Thoracic aorta (tissue), 2 donors: ENCODE measurements at places on chromosomes 13 and 19.

DNA sequence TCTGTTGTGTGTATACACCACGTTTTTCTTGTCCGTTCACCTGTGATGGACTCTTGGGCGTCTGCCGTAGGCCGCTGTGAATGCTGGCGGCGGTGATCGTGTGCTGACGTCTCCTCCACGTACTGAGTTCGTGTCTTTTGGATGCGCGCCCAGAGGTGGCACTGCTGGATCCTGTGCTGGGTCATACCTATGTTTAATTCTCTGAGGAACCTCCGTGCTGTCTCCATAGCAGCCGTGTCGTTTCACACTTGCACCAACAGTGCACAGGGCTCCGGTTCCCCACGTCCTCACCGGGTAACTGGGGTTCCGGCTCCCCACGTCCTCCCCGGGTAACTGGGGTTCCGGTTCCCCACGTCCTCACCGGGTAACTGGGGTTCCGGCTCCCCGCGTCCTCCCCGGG, 56.2 kb downstream of the ATP11A start:
- no peak for DNase-seq

DNA sequence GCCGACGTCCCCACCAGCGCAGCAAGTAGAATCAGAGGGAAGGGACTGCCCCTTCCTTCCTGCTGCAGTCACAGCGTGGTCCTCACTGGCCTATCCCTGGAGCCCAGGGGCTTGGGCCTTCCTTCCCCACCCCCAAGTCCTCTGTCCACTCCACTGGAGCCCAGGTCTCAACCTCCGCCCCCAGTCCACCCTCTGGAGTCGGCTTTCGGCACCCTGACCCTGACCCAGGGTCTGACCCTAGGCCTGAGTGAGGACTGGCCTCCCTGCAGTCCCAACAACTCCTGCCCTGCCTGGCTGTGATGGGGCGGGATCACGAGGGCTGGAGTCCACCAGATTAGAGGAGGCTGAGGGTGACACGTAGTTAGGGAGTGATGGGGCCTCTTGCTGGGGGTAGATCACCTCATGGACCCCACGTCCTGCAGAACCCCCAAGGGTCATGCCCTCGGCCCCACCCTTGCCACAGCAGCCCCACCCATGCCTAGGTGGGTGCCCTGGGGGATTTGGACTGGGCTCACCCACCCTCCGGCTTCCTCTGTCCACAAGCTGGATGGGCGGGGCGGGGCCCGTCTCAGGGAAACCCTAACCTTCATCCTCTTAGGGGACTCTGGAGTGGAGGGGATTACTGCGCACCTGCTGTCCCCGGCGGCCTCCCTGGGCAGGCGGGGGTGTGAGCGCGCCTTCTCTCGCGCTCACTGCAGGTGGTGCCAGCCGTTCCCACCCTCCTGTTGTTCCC, 3.8 kb downstream of the RAX2 start:
- DNase-seq: no peak

DNA sequence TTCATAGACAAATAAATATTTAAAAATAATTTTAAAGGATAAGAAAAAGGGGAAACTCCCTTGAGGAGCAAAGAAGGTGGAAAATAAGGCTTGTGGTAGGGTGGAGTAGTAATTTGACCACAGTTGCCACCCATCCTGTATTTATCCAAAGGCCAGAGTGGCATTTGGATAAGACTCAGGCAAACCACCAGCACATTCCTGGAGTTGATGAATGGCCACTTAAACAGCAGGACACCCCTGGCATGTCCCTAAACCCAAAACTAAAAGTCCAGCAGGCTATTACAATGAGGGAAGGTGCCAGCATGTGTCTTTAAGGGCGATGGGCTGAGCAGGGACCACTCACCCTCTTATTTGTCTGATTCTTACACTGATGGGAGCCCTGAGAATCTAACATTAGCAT, 9.8 kb upstream of the FRY start:
- no peak for DNase-seq

- DNase-seq: no peak
Observed at GRCh38 chr19:33503433-33504057, 18.0 kb downstream of the PEPD start.

DNA sequence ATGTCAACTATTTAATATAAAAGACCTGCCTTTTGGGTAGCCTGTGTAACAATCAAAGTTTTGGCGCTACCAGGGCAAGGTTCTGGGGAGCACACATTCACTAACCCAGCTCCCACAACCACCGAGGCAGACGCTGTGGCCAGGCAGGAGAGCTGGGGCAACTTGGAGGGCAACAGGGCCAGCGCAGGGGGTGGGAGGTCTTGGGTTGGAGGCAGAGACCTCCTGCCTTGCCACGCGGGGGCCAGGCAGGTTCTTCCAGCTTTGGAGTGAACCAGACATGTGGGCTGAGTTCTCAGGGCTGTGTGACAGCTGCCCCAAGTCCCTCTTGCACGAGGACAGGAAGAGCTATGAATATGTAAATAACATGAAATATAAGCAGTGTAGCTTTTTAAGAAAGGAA, 30.3 kb upstream of the MCF2L start:
- no peak for DNase-seq

DNA sequence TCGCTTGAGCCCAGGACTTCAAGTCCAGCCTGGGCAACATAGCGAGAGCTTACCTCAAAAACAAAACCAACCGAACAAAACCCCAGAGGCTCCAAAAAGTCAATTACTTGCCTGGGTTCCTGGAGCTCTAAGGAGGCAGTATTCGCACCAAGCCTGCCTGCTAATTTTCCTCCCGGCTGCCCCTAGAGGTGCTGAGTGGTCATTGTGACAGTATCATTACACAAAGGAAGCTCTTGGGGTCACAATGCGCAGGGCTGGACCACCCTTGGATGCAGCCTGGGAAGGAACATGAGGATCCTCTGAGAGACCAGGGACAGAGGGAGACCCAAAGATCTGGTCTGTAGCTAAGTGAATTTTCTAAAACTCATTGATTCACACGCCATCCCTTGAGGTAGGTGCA, 8.5 kb upstream of the PEX11G start:
- DNase-seq: no peak

DNA sequence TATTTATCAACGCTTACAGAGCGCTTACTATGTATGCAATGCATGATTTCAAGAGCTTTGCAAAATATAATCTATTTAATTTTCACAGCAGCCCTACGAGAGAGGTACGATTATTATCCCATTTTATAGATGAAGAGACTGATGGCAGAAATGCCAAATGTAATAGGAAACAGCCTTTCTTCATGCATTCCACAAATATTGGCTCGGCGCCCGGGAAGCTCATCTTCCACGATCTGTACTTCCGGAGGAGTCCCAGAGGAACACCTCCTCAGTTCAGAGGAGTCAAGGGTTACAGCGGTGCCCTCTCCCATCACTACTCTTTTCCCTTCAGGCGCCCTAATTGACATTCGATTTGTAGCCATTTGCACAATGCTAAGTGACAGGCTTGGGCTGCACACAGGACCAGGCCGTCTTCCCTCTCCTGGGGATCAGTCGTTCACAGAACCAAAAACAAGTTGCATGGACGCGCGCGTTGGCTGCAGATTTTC, 1.1 kb upstream of the ARHGAP35 start:
- no peak for DNase-seq

GRCh38 chr13:88978607-88979006, 1307.4 kb downstream of the SLITRK5 start:
- DNase-seq: no peak

DNA sequence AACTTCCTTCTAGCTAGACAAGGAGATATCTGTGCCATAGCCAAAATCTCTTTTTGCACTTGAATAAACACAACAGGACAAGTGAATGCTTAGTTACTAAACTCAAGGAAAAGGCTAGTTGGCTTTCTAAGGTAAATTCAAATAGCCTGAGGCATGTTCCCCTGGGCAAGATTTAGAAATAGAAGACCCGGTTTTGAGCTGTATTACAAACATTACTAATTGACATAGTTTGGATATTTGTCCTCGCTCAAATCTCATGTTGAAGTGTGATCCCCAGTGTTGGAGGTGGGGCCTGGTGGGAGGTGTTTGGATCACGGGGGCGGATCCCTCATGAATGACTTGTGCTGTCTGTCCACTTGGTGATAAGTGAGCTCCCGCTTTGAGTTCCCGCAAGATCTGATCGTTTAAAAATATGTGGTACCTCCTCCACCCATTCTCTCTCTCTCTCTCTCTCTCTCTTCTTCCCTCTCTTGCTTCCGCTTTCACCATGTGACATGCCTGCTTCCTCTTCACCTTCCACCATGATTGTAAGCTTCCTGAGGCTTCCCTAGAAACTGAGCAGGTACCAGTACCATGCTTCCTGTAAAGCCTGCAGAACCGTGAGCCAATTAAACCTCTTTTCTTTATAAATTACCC, 3.9 kb upstream of the KBTBD6 start:
- no peak for DNase-seq

- DNase-seq: no peak
Observed at GRCh38 chr13:21077076-21077787, 15.8 kb upstream of the LATS2 start.

DNA sequence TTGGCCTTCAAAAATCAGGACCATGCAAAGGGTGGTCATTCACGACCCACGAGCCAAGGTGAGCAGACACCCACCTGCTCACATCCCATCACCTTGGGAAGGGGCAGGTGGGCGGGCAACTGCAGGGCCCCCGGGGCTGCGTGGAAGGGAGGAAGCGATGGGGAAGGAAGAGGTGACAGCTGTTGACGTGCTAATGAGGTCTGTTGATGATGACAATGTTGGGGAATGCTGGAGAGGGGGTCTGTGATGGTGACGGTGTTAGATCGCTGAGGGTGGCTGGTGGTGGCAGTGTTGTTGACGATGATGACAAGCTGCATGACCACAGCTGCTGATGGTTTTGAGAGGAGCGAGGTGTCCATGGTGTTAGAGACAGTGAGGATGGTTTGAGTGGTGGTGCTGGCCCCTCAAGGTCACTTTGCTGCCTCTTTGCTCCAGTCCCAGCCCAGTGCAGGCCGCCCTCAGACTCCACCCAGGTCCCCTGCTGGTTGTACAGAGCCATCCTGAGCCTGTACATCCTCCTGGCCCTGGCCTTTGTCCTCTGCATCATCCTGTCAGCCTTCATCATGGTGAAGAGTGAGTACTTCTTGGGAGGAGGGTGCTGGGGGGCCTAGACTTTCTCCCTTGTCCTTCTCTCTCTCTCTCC, 900 bp downstream of the MCEMP1 start:
- DNase-seq: no peak

GRCh38 chr19:29837448-29837981, 25.7 kb downstream of the CCNE1 start:
- no peak for DNase-seq

GRCh38 chr19:2529473-2529918, 53.6 kb downstream of the GADD45B start:
- no peak for DNase-seq

DNA sequence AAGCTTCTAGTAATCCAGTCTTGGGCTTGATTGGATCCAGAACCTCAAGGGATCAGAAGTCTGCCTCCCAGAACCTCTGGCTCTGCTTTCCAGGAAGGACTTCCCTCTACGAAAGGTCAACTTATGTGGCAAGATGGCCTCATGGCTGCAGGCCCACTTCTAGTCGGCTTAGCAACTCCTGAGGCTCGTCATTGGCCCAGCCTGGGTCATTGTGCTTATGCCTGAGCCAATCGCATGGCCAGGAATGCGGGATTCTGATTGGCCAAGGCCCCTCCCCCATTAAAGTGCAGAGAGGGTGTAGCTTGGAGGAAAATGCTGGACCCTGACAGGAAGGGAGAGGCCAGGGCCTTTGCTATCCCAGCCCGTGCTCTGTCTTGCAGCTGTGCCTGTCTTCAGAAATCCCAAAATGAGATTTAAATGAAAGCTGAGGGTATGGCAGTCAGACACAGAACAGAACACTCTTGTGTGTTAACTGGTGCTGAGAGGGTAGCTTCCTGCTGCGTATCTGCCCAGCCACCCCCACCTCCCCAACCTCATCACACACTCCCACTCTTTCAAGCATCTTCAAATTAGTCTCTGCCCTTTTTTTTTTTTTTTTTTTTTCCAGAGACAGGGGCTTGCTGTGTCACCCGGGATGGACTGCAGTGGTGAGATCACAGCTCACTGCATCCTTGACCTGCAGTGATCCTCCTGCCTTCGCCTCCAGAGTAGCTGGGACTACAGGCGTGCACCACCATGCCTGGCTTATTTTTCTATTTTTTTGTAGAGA, 5.5 kb upstream of the CCNE1 start:
- DNase-seq: no peak

GRCh38 chr19:1067341-1067957, 482 bp downstream of the ARHGAP45 start:
- no peak for DNase-seq

DNA sequence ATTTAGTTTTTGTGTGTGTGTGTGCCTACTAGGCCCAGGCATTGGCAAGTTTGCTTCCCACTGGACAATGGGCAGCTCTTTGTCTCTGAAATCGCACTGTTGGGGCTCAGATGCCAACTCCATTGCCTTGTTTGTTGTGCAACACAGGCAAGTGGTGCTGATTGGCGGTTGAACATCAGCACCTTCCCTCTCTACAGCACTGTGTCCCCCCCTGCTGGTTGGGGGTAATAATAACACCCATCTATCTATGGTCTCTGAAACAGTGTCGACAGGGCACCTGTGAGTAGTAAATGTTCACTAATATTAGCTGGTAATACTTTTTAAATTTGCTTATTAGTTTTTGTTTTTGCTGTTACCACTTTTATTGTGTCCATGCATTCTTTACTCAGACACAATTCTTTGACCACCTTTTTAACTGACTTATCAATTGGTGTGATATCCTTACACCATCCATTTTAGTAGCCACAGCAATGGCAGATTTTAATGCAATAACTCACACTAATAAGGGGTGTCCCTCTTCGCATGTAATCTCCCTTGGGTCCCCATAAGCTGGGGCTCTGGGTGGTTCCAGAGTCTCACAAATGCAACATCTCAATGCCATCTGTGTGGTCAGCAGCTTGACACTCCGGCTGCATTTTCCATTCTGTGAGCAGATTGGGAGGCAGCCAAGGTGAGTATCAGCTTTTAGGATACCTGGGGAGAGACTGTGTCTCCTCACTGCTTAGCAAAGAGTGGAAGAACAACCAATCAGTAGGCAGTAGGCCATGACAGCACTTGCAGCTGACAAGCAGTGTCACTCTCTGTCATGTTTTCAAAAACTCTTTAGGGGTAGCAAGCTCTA, 47.7 kb upstream of the UQCRFS1 start:
- DNase-seq: no peak

DNA sequence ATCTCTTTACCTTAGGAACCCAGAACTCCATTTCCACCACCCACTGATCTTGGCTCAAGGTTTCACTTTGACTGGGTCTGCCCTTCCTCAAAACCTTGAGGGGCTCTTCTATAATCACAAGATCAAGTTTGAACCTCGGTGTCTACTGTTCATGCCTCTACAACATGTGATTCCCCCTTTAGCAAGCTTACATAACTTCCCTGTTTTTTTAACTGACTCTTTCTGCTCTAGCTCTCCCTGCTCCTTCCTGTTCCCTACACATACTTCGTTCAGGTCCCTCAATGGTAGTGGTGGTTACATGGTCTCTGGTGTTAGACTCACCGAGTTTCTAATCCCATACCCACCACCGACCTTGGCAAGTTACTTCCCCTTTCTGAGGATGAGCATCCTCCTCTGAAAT, 26.7 kb downstream of the CEACAM8 start:
- no peak for DNase-seq
